ENCODE measurements at places on chromosomes 16 and 17.

GRCh38 chr16:10646228-10646580 is 48.5 kb downstream of the TEKT5 start:
- no peak for DNase-seq

DNA sequence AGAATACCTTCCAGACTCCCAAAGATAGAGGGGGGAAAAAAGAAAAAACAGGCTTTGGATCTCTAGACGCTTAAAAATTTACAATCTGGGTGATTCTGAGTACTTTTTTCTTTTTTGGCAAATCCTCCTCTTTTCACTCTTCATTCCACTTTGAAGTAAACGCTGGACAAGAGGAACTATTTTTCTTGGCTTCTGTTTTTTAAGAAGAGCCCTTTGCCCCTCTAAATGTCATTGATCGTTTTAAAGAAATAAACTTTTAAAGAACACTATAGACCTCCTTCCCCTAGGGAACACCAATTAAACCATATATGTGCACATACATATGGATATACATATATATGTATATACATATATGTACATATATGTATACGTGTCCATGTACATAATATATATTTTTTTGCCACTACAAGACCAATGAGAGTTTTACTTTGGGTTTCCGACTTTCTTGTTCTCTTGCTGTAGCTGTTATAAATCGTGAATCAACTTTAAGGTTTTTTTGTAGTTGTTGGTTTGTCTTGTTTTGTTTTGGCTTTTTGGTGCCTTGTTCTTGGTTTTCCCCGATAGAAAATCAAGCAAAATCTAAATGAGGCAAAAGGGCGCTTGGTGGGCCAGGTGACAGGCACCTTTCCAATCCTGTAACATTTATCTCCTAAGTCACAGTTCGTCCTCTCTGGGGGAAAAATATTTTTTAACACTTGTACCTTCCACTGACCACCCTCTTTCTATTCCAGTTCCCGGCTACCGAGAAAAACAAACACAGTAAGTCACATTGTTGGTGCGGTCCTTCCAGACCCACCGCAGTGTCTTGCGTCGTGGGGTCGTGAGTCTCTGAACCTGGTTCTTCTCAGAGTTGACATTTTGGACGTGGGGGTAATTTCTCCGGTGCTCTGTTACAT is 4.4 kb downstream of the FOXF1 start:
- DNase-seq, result no peak

DNA sequence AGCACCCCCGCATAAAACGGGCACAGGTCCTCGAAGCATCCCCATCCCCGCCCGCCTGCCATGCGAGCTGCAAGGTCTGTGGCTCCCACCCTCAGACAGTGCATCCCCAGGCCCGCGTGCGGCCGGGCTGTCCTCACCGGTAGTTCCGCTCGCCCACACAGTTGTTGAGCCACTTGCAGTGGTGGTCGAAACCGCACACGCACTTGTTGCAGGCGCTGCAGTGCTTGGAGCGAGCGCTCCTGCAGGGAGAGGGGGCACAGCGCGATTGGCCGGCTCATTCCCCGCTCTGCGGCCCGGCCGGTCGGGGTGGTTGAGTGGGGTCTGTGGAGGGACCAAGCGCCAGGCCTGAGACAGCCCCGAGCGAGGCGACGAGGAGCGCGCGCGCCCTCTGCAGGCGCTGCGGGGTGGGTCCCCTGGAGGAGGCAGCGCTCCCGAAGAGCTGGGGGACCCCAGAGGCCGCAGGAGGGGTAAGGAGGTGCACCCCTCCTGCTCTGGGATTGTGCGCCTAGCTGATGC is 6.0 kb upstream of the TPPP3 start:
- DNase-seq, result no peak

DNA sequence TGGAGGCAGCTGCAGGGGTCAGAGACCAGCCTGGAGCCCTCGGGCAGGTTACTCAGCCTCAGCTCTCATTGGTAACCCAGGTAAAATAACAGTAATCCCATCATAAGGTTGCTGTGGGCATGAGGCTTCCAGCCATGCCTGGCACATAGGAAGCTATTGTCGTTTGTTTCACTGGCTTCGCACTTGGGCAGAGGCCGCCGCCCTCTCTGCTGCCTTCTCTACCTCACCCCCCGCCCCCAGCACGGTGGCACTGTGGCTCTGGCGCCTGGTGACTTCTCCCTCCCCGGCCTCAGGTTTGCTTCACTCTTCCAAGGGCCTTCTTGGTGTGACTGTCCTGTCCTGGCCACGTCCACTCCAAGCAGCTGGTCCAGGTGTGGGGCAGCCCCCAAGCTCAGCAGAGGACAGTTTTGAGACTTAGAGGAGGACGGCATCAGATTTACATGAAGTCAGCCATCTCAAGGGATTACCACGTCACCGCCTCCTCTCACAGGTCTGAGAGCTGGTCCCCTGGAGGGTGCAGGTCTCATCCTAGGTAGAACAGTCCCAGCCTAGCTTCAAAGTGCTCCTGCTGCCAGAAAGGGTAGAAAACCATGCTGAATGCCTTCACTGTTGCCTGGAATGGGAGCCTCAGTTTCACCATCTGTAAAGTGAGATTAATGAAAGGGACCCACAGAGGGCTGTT is 34.8 kb downstream of the SREBF1 start:
- no peak for DNase-seq

GRCh38 chr16:17194190-17194780 is 276.5 kb downstream of the XYLT1 start:
- peak; percentile 35 for DNase-seq

DNA sequence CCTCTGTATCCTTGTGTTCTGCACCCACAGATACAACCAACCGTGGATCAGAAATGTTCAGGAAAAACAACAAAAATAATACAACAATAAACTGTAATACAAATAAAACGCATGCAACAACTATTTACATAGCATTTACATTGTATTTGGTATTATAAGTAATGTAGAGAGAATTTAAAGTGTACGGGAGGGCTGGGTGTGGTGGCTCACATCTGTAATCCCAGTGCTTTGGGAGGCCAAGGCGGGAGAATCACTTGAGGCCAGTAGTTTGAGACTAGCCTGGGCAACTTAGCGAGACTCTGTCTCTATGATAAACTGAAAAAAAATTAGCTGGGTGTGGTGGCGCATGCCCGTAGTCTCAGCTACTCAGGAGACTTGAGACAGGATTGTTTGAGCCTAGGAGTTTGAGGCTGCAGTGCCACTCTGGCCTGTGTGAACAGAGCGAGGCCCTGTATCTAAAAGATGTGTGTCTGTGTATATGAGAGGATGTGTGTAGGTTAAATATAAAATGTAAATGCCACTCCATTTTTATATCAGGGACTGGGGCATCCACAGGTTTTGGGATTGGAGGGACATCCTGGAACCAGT is 13.3 kb downstream of the SEC14L1 start:
- DNase-seq, result no peak

DNA sequence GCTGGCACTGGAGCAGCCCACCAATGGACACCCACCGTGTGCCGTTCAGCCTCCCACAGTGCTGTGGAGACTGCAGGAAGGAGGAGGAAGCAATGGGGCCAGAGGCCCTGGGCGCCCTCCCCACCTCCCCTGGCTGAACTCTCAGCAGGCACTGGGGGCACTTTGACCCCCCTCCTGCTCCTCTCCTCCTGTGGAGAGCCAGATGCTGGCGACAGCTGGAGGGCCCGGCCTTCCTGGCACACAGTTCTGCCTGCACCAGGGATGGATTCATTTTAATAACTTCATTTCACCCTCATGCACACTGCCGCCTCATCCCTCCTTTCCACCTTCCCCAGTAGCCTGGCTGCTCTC is 6.0 kb downstream of the NXPH3 start:
- DNase-seq, result no peak

DNA sequence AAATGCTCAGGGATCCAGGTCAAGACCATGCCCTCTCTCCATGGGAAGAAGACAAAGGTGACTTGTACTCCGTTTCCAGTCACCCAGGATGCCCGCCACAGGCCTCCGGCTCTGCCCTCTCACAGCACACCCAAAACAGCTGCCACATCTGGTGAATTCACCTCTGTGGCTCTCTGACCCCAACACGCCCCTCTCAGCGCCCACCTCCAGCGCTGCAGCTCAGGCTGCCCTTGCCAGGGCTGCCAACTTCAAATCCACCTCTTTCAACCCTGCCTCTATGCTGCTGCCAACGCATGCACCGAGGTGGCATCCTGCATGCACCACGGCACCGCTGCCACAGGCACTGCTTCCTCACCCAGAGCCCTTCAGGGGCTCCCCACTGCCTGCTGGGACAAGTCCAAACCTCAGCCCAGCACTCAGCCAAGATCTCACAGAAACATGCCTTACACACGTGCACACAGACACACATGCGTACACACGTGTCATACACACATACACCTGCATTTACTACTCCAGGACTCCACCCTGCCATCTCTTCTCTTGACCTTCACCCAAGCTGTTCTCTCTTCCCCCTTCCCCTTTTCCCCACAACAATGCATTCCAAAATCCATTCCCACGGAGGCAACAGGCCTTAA is 7.5 kb downstream of the HID1 start:
- DNase-seq, result no peak

DNA sequence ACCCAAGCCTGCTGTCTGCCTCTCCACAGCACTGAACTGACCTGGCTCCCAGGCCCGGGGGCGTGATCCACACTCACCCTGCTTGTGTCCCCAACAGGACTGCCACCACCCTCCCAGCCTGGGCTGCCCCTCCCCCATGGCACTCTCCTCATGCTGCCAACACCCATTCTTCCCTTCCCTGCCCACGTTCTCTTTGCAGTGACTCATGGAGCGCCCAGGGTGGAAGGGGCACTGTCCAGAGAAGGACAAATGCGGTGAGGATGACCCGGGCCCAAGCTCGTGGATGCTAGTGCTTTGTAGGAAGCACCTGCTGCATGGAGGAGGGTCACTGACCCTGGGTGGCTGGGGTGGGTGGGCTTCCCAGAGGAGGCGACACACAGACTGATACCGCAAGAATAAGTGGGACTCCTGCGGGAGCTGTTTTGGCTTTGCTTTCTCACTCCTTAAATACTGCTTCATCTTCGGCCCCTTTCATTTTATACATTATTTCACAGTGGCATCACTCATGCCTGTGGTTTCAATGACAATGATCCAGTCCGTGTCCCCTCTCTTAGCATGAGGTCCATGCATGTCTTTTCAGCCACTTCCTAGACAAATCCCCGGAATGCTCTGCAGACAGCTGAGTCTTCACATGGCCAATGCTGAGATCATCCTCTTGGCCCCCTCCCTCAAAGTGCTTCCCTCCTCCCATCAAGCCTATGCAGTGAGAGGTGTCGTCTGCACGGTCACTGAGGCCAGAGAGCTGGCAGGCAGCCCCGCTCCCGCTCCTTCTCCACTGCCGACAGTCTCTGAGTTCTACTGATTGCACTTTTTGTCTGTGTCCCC is 17.6 kb downstream of the CDK5R1 start:
- DNase-seq, result peak; percentile 89

- no peak for DNase-seq
Observed at GRCh38 chr17:57550668-57551315, 194.3 kb downstream of the CCDC182 start.

- DNase-seq, result no peak
Observed at GRCh38 chr16:67707210-67707609, 11.9 kb downstream of the GFOD2 start.

DNA sequence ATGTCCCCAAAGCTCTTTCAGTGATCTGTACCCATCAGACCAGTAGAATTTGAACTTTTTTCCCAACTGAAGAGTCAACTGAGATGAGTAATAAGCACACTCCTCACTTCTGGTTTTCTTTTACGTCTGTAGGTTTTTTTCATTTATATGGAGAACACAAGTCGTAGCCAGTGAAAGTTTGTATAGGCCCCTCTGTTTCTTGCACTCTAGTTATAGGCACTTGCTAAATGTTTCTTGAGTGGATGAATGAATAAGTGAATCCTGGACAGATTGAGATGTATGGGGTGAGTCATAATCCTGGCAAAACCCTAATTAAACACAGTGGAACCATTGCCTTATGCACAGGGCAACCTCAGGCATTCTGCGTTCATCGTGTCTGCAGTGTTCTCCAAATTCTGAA is 193.7 kb upstream of the TBX2 start:
- DNase-seq, result peak; percentile 39

DNA sequence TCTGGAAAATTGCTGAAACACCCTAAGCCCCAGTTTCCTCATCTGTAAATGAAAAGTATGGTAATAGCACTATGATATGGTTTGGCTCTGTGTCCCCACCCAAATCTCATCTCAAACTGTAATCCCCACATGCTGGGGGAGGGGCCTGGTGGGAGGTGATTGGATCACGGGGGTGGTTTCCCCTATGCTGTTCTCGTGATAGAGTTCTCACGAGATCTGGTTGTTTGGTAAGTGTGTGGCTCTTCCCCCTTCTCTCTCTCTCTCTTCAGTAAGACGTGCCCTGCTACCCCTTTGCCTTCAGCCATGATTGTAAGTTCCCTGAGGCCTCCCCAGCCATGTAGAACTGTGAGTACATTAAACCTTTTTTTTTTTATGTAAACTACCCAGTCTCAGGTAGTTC is 490.7 kb downstream of the TMEM114 start:
- no peak for DNase-seq

DNA sequence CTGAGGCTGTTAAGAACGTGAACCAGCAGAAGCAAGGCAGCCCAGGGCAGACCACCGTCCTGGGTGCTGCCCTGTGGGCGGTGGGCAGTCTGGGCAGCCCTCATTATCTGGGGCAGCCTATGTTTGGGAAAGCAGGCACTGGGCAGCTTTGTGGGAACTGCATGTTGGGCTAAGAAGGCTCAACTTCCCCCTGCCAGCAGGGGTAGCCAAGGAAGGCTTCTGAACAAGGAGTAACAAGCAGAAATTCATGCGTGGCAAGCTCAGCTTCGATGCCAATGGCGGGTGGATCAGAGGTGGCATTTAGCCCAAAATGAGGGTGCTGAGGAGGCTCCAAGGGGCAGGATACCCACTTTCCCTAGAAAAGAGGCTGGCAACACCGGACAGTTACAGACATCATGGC is 42.7 kb upstream of the METRNL start:
- no peak for DNase-seq

DNA sequence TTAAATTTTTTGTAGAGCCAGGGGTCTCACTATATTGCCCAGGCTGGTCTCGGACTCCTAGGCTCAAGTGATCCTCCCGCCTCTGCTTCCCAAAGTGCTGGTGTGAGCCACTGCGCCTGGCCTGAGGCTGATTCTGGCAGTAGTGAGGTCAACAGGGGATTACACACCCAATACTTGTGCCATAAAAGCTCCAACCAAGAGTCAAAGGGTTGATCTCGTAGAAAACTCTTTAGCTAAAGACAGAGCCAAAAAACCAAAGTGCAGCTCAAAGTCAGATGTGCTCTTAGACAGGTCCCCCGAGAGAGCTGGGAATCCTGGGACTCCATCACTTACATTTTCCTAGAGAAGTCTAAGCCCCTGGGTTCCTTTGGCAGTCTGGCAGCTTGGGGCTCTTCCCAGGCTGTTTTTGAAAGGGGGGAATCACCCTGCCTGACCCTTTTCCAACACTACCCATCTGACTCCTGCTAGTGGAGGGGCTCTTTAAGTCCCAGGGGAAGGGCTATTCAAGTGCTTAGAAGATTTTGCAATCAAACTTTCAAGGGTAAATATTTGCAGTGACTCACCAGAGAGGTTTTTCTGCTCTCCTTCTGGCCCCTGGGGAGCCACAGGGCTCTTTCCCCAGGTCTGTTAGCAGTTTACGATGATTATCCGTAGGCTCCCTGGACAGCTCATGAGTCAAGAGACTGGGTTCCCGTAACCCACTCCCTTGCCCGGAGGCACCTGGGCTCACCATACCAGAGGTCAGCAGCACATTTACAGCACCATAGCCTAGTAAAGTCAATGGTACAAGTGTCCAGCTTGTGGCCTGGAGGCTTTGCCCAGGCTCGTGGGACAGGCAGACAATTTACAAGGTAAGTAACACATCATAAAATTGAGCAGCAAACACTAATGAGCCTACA is 408.7 kb downstream of the SLC39A11 start:
- peak; percentile 97 for DNase-seq

All from fibroblast of skin of right biceps (primary cell).